Stimulated activated CD4-positive, alpha-beta T cell treated with anti-CD3 and anti-CD28 coated beads, Interleukin-4, amount 100 ng/mL, for 24 hours (primary cell): ENCODE measurements at places on chromosomes 11 and 22.

GRCh38 chr11:65036931-65037330 is 4.1 kb upstream of the SAC3D1 start:
- no peak for DNase-seq

GRCh38 chr22:36860821-36861659 is at the start of gene NCF4:
Gene NCF4, plus strand, starts transcription at chr22:36861006. Its CDS starts 166 bp downstream, at chr22:36861172.
- DNase-seq: peak; percentile 41

GRCh38 chr11:98740321-98740720 is 280.4 kb upstream of the CNTN5 start:
- DNase-seq: no peak

DNA sequence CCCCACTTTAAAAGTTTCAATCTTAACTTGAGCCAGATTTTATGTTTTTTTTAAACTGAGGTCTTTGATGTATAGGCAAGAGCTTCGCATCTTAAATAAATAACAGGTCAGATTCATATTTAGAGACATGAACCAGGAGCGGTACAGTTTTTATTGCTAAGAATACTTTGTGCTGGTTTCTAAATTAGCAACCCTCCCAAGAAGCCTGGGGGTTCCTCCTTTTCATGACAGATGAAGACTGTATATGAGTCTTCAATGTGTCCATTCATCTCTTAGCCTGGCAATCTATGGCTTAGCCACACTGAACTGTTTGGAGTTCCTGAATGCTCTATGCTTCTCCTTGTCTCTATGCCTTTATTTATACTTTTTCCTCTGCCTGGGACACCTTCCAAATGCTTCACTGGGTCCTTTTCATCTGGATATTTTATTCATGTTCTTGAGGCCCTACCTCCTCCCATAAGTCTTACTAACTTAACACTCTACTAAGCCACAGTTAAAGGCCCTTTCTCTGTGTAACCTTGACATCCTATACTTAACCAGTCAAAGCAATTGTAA is 338.6 kb downstream of the INSC start:
- no peak for DNase-seq

- DNase-seq: peak; percentile 64
These were observed 618 bp downstream of the MTA2 start for GRCh38 chr11:62601122-62601371.

GRCh38 chr11:134687548-134687947 is 275.5 kb upstream of the B3GAT1 start:
- no peak for DNase-seq

DNA sequence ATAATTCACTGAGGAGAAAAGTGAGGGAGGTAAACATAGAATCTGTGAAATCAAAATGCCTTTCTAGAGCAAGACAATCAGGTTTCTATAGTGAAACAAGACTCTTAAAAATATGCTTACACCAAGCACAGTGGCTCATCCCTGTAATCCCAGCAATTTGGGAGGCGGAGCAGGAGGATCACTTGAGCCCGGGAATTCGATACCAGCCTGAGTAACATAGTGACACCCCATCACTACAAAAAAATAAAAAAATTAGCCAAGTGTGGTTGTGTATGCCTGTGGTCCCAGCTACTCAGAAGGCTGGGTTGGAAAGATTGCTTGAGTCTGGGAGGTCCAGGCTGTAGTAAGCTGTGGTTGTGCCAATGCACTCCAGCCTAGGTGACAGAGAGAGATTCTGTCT is 43.2 kb upstream of the ME3 start:
- DNase-seq: no peak

- no peak for DNase-seq
These were observed 12.7 kb downstream of the BLID start for GRCh38 chr11:122103321-122103720.

GRCh38 chr11:61698173-61698948 is 18.2 kb downstream of the DAGLA start:
- no peak for DNase-seq

GRCh38 chr22:49855251-49855911 is 1.7 kb downstream of the ZBED4 start:
- DNase-seq: no peak

GRCh38 chr22:23103199-23103954 is 33.1 kb downstream of the GNAZ start:
- DNase-seq: no peak

DNA sequence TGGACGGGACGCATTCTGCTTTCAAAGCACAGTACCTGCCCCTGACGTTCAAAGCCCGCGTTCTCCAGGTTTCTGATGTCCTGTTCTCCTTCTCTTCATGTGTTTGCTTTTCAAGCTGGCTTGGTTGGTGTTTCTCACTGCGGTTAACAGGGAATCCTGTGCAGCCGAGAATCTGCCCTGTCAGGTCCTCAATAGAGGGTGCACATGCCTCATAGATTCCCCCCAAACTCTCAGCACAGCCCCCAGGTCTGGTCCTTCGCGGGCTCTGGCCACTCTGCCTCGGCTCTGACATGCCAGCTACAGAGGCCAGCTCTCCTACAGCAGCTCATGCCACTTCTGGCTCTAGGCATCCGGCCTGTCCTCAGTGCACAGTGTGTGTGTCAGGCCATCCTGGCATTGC is 1343.8 kb downstream of the TBC1D22A start:
- DNase-seq: no peak

DNA sequence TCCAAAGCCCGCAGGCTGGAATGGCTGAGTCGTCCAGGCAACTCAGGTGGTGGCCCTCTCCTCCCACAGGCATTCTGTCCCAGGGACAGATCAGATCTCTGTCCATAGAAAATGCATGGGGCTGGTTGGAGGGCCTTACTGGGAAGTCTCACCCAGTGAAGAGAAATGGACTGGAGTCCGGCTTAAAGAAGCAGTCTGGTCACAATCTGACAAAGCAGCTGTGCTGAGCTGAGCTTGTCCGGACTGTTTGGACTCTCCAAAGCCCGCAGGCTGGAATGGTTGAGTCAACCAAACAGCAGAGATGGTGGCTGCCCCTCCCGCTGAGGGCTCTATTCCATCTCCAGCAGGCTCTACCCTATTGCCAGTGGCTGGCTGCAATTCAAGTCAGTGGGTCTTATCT is 14.4 kb upstream of the DEPDC7 start:
- no peak for DNase-seq

DNA sequence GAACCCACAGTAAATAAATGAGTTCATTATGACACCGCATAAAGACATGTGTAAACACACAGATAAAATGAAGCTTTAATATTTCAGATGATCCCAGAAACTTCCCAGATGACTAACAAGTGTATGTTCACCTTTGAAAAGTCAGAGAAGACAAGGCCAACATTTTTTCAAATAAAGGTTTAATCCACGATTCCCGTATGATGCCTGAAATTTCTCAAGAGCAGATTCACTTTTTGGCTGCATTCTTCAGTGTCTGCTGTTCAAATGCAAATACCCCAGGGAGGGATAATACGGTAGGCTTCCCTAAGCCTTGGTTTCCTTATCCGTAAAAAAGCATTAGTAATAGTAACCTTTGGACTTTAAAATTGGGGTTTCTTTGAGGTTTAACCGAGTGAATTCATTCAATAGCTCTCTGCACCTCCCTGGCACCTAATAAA is 62.5 kb downstream of the SYTL2 start:
- DNase-seq: no peak
